ENCODE measurements at places on chromosomes 11 and 22.

GRCh38 chr11:11946180-11946579, 62.2 kb downstream of the DKK3 start:
- DNase-seq, result no peak

DNA sequence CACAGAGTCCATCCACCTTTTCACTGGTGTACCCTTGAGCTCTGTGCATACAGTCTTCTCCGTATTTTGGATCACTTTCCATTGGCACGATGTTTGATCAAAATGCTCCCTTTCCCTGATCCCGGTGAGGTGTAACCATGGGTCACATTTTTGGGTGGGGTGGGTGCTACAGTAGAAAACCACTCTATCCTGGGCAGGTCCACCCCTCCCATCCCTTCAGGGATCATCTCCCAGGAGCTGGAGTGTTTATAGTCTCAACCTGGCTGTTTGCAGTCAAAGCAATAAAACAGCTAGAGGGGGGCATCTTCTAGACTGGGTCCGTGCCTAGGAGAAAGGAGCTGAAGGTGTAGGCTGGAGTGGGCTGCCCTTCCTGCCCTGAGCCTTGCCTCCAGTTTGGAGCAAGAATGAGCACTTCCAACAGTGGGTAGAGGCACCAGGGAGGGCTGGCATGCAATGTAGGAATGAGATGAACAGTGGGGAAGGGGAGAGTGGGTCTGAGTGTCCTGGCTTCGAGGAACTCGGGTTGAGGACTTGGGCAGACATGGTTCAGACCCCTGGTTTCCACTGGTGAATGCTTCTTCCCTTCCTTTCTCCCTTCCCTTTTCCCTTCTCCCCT, 38.8 kb downstream of the RNF141 start:
- DNase-seq, result no peak

GRCh38 chr11:119779195-119780071, 50.4 kb upstream of the NECTIN1 start:
- no peak for DNase-seq

DNA sequence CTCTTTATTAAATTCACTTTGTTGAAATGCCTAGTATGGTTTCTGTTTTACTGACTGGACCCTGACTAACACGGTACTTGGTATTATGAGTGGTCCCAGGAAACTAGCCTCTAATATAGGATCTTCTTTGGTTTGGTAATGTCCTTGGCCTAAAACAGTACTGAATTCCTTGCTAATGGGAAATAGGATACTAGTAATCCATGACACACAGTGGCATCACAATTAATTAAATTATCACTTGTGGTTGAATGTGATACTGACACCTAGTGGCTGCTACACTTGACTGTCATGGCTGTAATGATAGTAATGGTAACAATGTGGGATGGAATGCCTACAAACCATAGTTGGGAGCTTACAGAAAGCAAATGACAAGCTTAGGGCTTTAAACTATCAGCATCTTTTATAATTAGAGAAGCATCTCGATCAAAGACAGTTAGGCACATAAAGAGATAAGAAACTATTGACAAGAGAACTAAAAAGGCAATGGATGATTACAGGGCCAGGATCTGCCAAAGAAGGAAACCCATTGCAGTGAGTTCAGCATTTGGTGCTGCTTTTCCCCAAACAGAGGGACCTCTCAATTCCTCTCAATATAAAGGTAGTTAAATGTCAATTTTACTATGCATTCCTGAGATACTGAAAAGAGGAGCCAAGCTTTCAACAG, 8.6 kb downstream of the DNHD1 start:
- DNase-seq, result no peak

GRCh38 chr22:38124236-38124974, 13.9 kb upstream of the BAIAP2L2 start:
- no peak for DNase-seq

- DNase-seq, result no peak
Observed at GRCh38 chr22:32911503-32911902, 110.0 kb downstream of the TIMP3 start.

Measured in stimulated activated CD4-positive, alpha-beta T cell treated with anti-CD3 and anti-CD28 coated beads, TNF-alpha, amount 100 ng/mL, for 1 hour (primary cell).